ENCODE measurements at places on chromosomes 1 and 21.
A peak's percentile ranks its signal among the peaks of the same experiment; 100 is the strongest.

- DNase-seq, result no peak
Observed at GRCh38 chr1:78522136-78522535, 31.4 kb downstream of the PTGFR start.

DNA sequence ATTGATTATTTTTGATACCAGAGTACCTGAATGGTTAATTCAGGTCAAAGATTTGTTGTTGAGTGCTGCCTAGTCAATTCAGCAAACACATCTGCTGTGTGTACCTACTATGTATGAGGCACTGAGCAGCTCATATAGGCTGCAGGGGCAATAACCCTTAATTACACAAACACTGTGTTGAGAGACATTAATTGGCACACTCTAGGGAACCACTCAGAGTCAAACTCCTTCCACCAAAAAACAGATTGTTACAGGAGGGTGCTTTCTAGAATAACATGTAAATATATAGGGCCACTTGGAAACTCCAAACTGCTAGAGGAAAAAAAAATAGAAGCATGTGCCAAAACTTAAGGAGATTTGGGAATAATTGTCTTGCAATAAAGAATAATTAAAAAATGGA, 31.3 kb downstream of the UBE2U start:
- no peak for DNase-seq

- no peak for DNase-seq
Observed at GRCh38 chr1:1407636-1408318, 684 bp upstream of the MRPL20 start.

- no peak for DNase-seq
Observed at GRCh38 chr1:166165661-166166328, 1.0 kb downstream of the FAM78B start.

GRCh38 chr1:39076799-39077148, 50.6 kb downstream of the NDUFS5 start:
- no peak for DNase-seq

GRCh38 chr1:86708920-86709319, 4.5 kb downstream of the SH3GLB1 start:
- DNase-seq, result no peak

- DNase-seq, result no peak
Observed at GRCh38 chr1:37622131-37622530, 12.6 kb downstream of the RSPO1 start.

- no peak for DNase-seq
Observed at GRCh38 chr1:13723810-13724209, 23.8 kb downstream of the PRDM2 start.

- no peak for DNase-seq
Observed at GRCh38 chr1:170483051-170483450, 48.9 kb upstream of the GORAB start.

GRCh38 chr1:158037866-158038359, 44.5 kb downstream of the KIRREL1 start:
- no peak for DNase-seq

GRCh38 chr1:14726606-14727005, 128.1 kb downstream of the KAZN start:
- DNase-seq, result no peak

- no peak for DNase-seq
Observed at GRCh38 chr1:88612773-88613172, 71.3 kb upstream of the PKN2 start.

DNA sequence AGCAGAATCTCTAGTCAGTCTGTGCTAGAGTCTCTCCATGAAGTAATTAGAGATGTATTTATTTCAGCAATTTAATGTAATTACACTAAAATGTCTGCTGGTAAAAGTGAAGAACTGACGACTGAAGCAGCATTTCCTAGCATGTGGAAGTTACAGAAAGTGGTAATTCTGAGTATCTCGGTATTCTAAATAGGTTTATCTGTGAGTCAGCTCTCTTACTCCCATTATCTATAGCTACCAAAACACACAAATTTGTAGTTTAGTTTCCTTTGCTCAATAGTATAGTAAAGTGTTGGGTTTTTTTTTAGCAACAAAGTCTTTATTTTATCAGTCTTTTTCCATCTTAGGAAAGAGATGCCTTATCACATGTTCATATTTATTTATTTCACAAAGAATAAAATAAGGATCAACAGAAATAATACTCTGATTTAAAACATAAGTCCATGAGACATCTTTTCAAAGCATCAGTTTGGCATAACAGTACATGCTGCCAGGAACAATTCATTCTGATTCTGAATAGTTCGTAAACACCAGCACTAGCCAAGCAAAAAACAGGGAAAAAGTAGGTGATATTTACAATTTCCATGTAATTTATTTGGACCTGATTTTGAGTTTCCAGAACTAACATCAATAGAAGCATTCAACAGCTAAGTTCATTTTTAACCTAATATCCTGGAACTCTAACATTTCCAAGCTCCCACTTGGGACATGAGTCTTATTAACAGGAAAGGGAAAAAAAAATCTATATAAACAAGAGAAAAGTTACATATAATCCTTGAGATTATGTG, 76.3 kb downstream of the KCNT2 start:
- DNase-seq, result no peak

GRCh38 chr1:30903343-30904034, 5.1 kb downstream of the SDC3 start:
- DNase-seq, result no peak

- DNase-seq, result no peak
Observed at GRCh38 chr1:172185211-172185610, 235.3 kb upstream of the C1orf105 start.

DNA sequence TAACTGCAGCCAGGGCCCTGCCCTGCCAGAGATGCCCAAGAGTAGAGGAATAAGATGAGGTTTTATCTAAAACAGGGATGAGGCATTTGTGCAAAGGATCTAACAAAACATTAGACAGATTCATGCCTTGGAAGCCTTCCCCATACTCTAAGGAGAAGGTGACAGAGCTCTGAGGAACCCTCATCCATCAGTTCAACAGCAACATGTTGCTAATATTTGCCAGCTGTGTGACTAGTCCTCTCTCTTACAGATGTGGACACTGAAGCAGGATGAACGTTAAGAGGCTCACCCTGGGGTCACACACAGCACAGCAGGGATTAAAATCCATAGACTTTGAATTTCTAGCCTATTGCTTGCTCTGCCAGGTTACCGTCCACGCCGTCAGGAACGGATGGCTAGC, 99.0 kb downstream of the ZBTB18 start:
- no peak for DNase-seq

DNA sequence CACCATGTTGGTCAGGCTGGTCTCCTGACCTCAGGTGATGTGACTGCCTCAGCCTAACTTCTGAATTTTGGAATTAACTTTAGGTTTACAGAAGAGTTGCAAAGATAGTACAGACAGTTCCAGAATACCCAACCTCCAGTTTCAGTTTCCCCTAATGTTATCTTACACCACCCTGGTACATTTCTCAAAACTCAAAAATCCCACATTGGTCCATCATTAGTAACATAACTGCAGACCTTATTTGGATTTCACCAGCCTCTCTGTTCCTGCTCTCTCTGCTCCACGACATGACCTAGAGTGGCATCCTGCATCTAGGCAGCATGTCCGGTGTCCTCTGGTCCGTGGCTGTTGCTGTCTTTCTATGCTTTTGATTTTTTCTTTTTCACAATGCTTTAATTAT, 5.0 kb upstream of the ZC3H12A start:
- no peak for DNase-seq

DNA sequence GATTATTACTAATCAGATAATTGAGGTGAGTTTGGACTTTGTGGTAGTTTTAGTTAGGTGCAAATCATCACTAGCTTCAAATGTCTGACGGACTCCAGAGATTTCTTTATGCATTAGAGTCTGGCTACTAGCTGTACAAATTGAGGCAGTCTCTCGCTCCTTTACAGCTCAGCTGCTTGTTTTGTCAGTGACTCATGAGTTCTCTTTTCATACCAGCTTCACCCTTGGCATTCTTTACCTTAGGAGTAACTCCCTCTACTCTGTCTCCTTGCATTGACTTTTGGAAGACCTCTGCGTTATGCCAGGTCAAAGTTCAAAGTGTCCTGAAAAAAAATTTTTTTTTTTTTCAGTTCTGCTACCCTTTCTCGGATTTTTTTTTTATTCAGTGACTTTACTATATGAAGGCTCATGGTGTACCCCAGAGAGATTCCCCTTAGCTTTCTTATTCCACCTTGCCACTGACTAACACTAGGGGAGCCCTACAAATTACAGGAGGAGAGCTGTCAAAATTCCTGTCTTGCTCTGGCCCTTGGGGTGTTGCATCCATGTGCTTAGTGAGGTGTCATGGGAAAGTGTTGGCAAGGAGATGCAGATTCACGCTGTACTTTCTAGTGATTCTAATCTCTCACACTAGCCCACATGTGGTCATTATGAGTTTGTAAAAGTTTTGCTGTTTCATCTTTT, 576.6 kb downstream of the ADGRL2 start:
- DNase-seq, result no peak

DNA sequence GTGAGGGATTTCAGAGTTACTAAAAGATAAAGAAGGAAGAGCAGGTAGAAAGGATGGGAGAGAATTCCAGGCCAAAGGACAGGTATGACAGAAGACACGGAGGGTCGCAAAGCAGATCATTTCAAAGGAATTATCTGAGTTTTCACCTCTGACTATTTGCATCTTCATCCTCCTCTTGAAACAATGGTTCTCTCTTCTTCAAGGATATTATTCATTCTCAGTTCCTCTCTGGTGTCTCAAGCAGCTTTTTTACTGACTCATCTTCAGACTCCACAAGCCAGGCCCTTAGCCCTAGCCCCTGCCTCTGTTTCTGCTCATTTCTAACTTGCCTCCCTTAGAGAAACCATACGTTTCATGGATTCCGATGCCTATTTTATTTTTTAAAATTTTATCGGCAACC, 15.0 kb downstream of the DDX59 start:
- no peak for DNase-seq

GRCh38 chr1:40318970-40319621, 2.0 kb upstream of the COL9A2 start:
- DNase-seq, result no peak

DNA sequence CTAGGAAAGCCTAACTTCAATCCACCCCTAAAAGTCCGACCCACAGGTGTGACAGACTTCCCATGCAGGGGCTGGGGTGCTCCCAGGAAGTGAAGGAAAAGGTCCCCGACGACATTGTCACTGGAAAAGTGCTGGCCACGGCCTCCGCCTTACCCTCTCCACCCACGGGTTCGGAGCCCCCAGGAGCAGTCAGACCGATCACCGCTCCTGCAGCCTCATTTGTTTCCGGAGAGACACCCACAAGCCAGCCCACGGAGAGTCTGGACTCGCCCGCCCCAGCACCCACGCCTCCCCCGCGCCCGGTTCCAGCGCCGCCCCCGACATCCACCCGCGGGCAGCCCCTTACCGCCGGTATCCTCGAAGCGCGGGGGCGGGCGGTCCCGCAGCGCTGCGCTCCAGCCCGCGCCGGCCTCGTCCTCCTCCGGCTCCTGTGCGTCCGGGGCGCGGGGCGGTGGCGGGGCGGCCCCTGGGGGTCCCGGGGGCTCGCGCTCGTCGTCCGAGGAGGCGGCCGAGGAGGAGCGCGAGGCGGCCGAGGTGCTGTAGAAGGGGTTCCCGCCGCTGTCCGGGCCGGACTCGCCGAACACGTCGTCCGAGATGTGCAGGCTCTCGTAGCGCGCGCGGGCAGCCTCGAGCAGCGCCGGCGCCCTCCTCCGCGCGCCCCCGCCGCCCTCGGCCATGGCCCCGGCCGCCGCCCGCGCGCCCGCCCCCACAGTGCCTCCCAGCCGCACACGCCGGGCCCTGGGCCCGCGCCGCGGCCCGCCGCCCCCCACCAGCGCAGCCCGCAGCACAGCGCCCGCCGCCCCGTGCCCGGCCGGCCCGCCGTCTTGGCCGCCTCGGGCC, 660 bp downstream of the PGBD5 start:
- no peak for DNase-seq

GRCh38 chr1:19840228-19840627, 25.1 kb upstream of the RNF186 start:
- no peak for DNase-seq

GRCh38 chr1:79791488-79792218, 785.1 kb upstream of the ADGRL4 start:
- DNase-seq, result no peak

- no peak for DNase-seq
Observed at GRCh38 chr1:230205719-230206198, 138.7 kb downstream of the GALNT2 start.

- DNase-seq, result no peak
Observed at GRCh38 chr1:236864996-236865817, 70.1 kb downstream of the MTR start.

- DNase-seq, result peak; percentile 70
Observed at GRCh38 chr1:75723989-75724471, 479 bp upstream of the ACADM start.

GRCh38 chr1:100362821-100363466, 10.6 kb downstream of the CDC14A start:
- DNase-seq, result no peak

DNA sequence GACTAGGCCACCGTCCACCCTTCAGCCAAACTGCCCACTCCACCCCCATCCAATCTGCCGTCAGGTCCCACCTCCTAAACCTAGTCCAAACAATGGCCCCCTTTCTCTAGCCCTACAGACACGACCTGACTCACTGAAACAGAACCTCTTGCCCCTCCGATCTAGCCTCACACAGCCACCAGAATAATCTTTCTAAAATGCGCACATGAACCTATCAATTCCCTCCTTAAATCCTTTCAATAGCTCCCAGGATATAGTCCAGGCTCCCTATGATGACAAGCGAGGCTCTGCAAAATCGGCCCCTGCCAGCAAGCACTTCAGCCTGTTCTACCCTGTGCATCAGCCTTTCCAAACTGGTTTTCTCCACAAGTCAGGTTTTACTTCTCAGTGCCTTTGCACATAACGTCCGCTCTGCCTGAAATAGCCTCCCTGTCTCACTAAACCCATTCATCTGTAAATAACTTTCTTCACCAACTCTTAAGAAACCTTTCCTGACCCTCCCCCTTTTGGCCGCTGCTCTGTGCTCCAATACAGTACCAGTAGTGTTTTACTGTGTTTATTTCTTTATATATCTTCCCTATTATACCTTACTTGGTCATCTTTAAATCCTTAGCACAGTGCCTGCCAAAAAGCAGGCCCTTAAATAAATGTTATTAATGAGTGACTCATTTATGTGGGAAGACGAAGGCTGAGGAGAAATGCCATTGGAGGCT, 9.0 kb upstream of the CDC20 start:
- DNase-seq, result no peak

GRCh38 chr1:150149271-150150132, at the start of gene PLEKHO1:
Gene PLEKHO1, plus strand, starts transcription at chr1:150149916. Its CDS starts 342 bp downstream, at chr1:150150258.
- DNase-seq, result peak; percentile 51

DNA sequence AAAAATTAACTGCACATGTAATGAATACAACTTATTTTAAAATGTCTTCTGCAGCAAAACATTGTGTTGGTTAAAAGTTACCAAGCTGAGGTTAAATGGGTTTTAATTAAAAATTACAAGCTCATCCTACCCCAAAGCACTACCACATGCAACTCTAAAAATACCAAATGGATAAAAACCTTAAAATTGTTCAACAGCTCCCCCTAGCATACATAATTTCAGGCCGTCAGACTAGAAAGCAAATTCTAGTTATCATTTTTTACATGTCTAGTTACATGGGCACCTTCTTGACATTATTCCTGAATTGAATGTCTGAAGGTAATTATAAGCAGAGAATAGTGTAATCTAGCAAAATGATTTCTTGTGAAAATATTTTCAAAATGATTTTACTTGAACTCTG, 176.5 kb downstream of the C1orf21 start:
- no peak for DNase-seq

GRCh38 chr1:229305392-229305791, 34.5 kb downstream of the RAB4A start:
- DNase-seq, result no peak

GRCh38 chr1:244326757-244327156, 125.0 kb downstream of the ADSS2 start:
- DNase-seq, result no peak

GRCh38 chr1:183069562-183070216, 46.5 kb downstream of the LAMC1 start:
- DNase-seq, result no peak

- no peak for DNase-seq
Observed at GRCh38 chr1:2383576-2383975, 7.8 kb downstream of the MORN1 start.
